Activated CD8-positive, alpha-beta memory T cell treated with anti-CD3 and anti-CD28 coated beads for 4 hours (primary cell): ENCODE measurements at places on chromosomes 12 and 14.
A peak's percentile ranks its signal among the peaks of the same experiment; 100 is the strongest.

GRCh38 chr12:44193281-44193680 is 357.4 kb downstream of the TMEM117 start:
- DNase-seq = no peak

- DNase-seq = no peak
Measured at GRCh38 chr14:69666112-69666511, 54.7 kb downstream of the SUSD6 start.

- DNase-seq = no peak
Measured at GRCh38 chr14:63892265-63892664, 39.5 kb downstream of the SYNE2 start.

- DNase-seq = no peak
Measured at GRCh38 chr14:38257507-38257906, 1.6 kb upstream of the CLEC14A start.

GRCh38 chr12:53287741-53288216 is 7.6 kb upstream of the PFDN5 start:
- peak; percentile 47 for DNase-seq

DNA sequence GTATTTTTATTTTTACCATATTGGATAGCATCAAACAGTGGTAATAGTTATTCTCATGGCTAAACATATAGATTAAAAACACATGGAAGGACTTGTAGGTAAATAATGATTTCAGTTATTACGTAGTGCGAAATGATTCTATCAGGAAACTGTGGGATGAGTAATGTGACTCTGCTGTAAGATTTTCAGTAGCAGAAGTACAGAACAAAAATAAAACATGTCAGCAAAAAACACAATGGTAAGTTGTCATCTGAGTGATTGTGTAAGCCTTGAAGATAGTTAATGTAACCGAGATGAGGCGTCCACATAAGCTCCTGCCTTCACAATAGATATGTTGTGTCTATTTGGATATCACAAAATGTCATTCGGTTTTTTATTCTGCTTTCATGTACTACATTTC is 99.8 kb downstream of the BORCS5 start:
- DNase-seq = no peak

- no peak for DNase-seq
Measured at GRCh38 chr14:73269729-73270531, 32.6 kb downstream of the PAPLN start.

- DNase-seq = no peak
Measured at GRCh38 chr14:69635981-69636639, 24.7 kb downstream of the SUSD6 start.

DNA sequence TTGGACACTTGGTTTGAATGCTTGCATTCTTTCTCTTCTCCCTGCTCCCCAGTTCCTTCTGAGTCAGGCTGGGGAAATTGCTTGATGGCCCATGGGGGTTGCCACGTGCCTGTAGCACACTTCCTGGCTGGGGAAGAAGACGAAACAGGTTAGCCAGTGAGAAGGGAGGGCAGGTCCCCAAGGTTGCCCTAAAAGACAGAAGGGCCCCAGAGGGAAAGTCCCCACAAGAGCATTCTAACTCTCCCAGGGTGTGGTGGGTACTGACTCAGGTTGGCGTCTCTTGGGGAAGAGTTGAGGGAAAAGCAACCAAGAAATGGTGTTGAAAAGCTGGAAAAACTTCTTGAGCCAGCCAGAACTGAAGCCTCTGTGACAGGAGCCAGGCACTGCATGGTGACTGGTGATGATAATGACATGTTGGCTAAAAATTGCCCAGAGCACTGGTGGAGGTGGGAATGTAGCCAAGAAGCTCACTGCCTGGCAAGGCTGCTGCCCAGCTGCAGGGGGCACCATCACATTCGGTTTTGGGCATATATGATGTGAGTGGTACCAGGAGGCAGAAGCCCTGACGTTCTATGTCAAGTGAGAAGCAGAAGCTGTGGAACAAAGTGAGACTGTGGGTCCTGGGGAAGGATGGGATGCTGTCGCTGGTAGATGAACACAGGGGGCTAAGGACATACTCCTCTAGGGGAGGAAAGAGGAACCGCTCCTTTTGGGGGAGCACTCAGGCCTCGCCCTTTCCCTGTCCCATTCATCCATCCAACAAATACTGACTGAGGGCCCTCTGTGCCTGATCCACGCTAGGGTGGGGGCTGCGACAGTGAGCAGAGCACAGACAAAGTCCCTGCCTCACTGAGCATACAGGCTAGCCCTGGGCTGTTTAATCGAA is 8.1 kb upstream of the RABGGTA start:
- DNase-seq = no peak

DNA sequence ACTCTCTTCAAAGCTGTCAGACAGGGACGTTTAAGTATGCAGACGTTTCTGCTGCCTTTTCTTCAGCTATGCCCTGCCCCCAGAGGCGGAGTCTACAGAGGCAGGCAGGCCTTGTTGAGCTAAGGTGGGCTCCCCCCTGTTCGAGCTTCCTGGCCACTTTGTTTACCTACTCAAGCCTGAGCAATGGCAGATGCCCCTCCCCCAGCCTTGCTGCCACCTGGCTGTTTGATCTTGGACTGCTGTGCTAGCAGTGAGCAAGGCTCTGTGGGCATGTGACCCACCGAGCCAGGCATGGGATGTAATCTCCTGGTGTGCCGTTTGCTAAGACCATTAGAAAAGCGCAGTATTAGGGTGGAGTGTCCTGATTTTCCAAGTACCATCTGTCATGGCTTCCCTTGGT is 900.4 kb upstream of the MDGA2 start:
- DNase-seq = no peak

GRCh38 chr14:102583726-102584125 is 8.7 kb upstream of the RCOR1 start:
- DNase-seq = no peak
